ENCODE measurements at places on chromosomes 12 and 14.
A peak's percentile ranks its signal among the peaks of the same experiment; 100 is the strongest.

GRCh38 chr12:113346353-113346752 is 11.4 kb upstream of the SLC8B1 start:
- DNase-seq, result no peak

- DNase-seq, result peak; percentile 33
These were observed 16.7 kb downstream of the DCAF4 start for GRCh38 chr14:72942934-72943333.

DNA sequence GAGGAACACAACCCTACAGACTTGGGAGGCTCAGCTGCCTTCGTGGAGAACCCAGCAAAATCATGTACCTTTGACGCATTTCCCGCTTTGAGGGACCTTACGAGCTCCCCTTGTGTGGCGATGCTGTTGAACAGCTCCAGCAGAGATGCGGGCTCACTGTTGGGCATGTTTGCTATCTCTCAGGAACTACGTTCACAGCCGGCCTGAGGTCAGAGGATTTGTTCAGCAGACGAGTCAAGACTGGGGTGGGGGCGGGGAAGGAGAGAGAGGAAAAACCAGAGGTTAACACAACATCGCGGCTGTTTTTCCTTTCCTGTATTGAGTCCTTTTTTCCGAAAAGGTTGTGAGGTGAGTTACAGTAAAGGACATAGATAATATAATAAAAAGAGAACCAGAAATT is 45.9 kb downstream of the SLC25A47 start:
- no peak for DNase-seq

- DNase-seq, result no peak
These were observed 30.7 kb downstream of the MAP4K5 start for GRCh38 chr14:50501642-50502041.

DNA sequence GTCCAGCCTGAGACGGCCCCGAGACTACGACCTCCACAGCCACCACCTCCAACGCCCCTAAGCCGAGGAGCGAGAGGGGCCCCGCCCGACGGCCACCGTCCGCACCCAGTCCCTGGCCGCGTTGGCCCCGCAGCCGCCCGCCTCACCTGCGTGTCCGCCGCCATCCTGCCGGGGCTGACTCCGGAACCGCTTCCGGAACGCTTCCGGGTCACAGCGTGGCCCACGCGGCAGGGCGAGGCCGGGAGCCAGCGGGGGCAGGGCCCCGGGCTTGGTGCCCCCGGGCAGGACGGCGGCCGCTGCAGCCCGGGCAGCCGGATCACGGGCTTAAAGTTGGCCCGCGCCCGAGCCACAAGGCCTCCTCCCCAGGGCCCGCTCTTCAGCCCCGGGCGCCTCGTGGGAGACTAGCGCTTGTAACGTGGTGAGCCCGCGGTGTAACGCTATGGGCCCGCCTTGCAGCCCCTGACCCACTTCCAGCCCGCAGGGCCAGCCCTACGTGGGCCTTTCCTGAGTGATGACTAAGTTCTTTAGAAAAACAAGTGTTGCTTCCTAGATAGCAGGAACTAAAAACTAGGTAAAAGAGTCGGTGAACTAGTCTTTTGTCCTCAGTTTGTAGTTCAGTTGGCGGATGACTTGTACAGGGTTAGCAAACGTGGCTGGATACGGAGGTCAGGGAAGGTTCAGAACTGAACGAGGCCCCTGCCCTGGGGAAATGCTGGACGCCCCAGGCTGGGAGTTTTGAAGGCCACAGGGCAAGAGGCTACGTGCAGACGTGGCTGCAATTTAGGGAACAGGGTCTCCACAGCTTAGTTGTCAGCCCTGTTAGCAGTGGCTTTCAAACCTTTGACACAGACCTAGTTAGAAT is at the start of gene GCN1:
Gene GCN1, minus strand, starts transcription at position 182 of the 862 bp plus-strand sequence. Its CDS starts 18 bp downstream, at position 164.
- peak; percentile 92 for DNase-seq

- DNase-seq, result no peak
These were observed 17.0 kb downstream of the SIX1 start for GRCh38 chr14:60632257-60632656.

- DNase-seq, result no peak
These were observed 19.3 kb upstream of the MED6 start for GRCh38 chr14:70619708-70620107.

DNA sequence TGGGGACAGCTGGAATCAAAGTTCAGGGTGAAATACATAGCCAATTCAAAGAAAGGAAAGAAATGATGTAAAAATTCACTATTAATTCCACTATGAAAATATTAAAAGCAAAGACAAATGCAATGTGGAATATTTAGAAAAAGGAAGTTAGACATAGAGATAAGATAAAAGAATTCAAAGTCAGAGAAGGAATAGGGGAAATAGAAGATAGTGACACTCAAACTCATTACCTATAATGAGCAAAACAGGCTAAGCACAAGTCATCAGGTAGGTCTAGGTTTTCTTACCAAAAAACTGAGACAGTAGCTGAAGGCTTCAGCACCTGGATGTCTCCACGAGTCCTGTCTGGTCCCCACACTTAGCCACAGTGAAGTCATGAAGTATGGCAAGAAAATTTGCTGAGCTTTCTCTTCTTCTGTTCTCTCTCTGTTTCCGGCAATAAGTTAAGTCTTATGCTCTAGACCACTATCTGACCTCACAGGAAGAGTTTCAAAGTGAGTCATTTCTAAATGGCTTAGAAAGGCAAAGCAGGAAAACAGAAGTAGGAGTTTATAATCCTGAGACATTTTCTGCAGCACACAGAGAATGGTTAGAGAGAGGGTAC is at the start of gene C3AR1:
Gene C3AR1, minus strand, starts transcription at position 369 of the 604 bp plus-strand sequence. CDS start 6,174 bp downstream, outside the sequence.
- no peak for DNase-seq

DNA sequence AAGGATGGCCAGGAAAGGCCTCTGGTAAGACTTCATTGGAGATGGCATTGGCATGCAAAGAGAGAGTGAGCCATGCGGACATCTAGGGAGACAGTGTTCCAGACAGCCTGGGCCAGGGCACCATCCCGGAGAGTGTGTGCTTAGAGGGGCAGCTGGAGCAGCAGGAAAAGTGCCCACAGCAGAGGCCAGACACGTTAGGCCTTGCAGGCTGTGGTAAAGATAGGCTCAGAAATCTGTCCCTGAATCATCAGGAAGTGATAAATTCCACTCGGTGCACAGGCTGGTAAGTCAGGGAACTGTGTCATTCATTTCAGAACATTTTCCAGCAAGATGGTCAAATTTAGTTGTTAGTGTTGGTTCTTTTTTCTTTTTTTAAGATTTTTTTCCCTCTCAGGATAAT is 8.8 kb downstream of the GALNT16 start:
- no peak for DNase-seq

DNA sequence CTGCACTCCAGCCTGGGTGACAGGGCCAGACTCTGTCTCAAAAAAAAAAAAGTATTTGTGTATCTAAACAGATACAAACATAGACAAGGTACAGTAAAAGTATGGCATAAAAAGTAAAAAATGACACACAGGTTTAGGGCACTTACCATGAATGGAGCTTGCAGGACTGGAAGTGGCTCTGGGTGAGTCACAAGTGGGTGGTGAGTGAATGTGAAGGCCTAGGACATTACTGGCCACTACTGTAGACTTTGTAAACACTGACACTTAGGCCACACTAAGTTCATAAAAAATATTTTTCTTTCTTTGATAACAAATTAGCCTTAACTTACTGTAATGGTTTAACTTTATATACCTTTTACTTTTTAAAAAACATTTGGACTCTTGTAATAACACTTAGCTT is 38.0 kb upstream of the EIF5 start:
- no peak for DNase-seq

DNA sequence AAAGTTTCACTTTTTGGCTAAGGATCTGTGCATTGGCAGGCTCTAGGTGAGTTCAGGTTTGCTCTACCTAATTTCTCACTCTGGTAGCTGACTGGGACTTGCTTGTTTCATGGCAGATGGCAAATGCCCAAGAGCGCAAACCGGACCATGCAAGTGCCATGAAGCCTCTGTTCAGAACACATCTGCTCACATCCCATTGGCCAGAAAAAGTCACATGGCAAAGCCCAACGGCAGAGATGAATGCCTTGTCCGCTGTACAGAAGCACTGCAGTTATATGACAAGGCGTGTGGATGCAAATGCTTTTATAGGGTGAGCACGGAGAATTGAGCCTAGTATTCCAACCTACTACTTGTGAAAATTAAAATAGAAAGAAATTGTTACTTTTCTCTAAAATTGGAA is 202.2 kb upstream of the HMGA2 start:
- no peak for DNase-seq

DNA sequence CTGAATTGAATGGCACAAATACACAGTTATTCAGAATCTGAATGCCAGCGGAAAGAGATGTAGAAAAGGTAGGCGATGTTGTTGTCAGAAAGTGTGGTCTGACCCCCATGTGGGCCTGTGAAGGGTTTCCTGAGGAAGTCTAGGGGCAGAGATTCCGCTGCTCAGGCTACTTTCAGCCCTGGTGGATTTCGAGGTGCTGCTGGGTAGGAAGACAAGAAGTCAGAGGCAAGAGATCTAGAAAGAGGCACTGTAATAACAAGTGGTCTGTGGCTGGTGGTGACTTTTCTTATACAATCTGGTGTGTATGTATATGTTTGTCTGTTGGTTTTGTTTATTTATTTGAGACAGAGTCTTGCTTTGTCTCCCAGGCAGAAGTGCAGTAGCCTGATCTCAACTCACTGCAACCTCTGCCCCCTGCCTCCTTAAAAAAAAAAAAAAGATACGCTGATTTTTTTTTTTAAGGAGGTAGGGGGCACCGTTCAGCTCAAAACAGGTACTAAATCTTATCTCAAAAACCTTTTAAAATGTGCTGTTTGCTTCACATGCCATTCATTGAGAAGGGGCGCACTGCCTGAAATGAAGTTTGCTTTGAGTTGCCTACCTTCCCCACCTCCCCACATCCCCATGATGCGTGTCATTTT is 27.1 kb upstream of the MANSC4 start:
- no peak for DNase-seq

- DNase-seq, result no peak
These were observed 78.7 kb downstream of the FZD10 start for GRCh38 chr12:130240831-130241590.

DNA sequence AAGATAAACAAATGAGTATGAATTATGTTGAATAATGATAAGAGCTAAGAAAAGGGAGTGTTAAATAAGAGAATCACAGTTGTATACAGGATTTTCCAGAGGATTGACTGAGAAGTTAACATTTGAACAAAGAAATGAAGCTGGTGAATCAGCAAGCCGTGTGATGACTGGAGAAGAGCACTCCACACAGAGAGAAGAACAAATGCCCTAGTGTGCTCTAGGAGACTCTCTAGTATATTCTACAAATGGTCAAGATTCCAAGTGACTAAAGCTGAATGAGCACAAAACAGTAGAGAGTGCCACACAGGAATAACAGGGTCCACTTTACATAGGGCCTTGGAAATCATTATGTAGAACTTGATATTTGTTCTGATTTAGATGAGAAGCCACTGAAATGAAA is 587.1 kb upstream of the ATXN7L3B start:
- DNase-seq, result no peak

DNA sequence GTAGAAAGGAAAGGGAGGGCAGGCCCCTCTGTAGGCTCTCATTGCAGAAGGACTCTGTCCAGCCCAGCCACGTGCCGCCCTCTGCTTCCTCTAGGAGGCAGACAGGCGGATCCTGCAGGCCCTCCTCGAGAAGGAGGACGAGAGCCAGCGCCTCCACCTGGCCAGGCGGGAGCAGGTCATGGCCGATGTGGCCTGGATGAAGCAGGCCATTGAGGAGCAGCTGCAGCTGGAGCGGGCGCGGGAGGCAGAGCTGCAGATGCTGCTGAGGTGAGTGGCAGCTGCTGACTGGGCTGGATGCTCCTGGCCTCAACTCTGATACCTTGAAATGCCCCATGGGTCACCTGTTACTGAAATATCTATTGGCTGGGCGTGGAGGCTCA is 10.9 kb downstream of the TCHP start:
- DNase-seq, result peak; percentile 97

DNA sequence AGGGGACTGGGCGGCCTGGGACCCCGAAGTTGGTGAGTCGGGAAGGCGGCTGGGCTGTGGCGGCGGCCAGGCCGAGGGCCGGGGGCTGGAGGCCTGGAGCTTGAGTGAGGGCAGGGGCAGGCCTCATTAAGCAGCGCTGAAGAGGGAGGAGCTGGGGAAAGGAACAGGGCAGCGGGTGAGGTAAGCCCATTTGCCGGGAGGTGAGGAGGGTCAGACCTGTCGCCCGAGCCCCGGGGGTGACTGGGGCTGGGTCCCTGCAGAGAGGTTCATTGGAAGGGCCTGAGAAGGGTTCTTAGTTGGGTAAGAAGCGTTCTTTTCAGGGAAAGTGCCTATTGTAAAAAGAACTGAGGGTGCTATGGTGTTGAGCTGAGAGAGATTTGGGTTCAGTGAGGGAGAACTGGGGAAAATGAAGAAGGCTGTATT is 441 bp downstream of the RAB5B start:
- peak; percentile 75 for DNase-seq

DNA sequence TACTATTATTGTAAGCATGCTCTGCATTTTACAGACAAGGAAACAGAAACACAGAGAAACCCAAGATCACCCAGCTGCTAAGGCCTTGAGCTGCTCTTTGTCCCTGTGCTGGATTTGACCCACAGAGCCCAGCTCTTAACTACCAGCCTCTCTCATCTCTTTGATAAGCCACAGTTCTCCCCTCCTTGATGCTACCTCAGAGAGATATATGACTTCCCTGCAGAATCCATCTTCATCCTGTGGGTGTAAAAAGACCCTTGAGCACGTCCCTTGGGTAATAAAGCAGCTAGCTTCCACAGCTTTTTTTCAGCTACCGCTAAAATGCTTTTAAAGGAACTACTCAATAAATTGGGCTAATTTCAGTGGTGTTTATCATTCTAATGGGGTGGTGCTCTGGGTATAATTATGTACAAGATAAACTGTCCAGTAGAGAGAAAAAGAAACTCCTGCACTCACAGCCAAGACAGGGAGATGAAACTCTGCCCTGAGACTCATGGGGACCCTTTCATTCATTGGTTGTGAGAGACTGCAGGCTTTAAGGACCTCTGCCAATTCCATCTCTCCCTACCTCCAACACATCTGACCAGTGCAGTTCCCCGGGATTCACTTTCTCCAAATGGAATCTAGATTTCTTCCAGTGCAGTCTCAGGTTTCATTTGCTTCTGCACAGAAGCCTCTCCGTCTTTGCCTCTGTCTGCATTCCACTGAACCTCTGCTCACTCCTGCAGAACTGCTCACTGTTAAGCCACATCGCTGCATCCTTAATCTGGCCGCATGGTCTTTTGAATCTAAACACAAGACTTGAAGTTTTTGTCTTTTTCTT is 24.7 kb upstream of the NTF3 start:
- DNase-seq, result no peak

GRCh38 chr12:3568695-3569094 is 77.7 kb downstream of the PRMT8 start:
- DNase-seq, result no peak

DNA sequence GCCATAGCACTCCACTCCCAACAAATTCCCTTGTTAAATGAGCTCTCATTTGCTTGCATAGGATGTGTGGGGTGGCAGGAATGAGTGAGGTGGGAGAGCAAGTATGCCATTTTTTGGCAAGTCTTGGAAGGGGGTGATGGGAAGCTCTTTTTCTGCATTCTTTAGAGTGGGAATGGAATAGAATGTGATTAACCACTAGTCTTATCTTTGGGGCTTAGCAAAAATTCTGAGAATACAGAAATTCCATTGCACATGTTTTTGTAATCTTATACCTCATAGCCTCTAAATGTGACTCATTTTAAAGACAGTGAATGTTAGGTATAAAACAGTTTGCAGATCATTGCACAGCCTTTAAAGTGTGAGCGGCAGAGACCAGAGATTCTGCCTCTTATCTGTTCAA is 28.4 kb upstream of the NEDD1 start:
- no peak for DNase-seq

All from iPS-NIHi11 (cell line).